ENCODE measurements at places on chromosomes 6 and 20.
A peak's percentile ranks its signal among the peaks of the same experiment; 100 is the strongest.

DNA sequence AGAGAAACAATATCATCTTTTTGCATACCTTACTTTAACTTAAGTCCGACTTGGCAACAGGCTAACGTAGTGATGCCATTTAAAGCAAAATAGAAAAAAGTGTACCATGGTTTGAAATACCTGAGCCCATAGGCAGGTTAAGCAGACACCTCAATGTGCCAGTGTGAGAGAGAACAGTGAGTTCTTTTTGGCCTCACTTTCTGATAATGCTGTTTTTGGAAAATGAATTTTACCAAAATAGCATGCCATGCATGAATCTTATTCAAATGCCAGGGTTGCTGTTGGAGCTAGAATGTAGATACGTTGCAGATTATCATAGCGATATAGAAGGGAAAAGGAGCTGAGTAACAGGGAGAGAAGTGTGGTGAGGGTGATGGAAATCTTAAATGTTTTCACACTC, 170.2 kb downstream of the OTOR start:
- no peak for DNase-seq

DNA sequence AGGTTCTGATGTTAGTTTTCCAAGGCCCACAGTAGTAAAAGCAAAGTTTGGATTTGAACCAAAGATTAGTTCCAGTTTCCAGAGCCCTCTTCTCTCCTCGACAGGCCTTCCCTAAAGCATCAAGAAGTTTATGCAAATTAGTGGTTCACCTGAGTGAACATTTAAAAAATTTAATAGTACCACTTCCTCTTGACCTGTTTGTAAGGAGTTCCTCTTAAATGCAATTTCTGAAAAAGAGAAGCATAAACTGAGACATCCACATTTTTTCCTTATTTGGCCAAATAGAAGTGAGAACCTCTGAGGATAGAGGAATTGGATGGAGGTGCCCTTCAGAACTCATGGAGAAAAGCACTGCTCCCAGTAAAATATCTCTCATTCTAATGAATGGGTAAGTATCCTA, 1.2 kb upstream of the DSE start:
- no peak for DNase-seq

DNA sequence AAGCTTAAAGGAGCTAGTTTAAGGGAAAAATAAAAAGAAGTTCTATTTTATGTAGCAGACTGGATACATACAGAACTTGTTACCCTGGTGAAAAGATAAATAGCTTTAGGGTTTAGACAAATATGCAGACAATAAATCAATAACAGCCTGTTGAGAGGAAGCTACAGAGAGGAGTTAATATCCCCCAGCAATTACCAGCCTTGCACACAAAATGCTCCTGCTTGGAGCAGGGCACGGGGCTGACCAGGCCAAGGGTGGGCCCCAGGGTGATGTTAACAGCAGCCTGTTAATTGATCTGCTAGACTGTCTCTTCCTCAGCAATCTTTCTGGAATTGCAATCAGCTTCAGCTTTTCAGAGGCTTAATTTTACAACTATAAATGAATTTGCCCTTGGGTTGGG, 125.1 kb upstream of the SOX4 start:
- DNase-seq: no peak

DNA sequence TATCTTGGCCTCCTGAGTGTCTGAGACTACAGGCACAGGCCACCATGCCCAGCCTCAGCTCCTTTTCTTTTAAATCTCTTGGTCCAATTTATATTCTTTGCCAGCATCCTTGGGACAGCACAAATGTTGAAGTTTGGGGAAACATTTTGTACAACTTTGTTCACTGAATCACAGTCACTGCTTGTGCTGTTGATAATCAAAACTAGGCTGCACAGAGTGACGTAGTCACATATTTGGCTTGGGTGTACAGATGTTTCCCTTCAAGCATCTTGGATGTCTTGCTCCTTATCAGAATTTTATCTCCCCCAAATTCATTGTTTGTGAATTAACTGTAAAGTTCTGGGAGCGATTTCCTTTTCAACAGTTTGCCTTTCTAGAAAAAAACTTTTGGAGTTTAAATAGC, 17.9 kb downstream of the CARMIL1 start:
- no peak for DNase-seq

DNA sequence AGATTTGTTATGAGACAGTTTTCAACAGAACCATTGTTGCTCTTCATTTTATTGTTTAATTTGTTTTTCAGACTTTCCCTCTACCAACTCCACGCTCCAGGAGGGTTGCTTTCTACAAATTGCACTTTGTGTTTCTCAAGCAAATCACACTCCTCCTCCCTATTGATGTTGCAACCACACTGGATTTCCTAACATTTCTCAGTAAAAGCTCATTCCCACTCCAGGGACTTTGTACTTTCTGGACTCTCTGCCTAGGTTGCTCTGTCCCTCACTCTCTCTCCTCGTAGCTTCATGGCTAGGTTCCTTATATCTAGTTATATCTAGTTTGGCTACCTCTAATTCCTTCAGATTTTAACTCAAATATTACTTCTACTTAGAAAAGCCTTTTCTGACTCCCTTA, 20.3 kb downstream of the PGK2 start:
- DNase-seq: no peak

DNA sequence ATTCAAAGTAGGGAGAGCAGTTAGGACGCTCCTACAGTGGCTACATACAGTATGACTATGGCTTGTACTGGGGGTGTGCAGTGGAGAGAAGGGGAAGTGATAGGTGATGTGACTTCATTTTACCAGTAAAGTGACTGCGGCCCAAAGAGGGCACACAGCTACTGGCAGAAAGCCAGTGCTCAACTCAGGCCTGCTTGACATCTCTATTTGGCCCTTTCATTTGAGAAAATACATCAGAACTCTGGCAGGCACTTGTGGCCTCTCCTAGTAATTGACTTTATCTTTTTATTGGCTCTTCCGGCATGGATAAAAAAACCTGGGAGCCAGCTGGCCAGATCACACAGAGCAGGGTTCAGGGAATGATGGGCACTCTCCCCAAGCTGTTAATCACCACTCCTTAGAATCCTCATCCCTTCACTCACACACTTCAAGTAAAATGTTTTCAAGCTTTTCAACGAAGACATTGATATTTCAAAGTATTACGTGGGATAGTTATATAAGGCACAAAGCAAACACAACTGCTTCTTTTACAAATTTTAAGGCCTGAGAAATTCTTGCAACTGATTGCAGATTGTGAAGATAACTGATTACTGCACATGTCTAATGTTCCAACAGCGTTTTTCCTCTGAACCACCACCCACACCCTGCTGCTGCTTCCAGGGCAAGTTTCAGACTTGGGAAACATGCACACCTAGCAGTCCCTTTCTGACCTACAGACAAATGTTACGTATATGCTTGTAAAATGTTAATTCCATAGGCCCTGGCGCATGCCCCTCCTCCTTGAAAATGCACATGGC, 73.5 kb downstream of the TNFRSF21 start:
- no peak for DNase-seq

- DNase-seq: no peak
Observed at GRCh38 chr6:56914798-56915658, 39.9 kb upstream of the BEND6 start.

DNA sequence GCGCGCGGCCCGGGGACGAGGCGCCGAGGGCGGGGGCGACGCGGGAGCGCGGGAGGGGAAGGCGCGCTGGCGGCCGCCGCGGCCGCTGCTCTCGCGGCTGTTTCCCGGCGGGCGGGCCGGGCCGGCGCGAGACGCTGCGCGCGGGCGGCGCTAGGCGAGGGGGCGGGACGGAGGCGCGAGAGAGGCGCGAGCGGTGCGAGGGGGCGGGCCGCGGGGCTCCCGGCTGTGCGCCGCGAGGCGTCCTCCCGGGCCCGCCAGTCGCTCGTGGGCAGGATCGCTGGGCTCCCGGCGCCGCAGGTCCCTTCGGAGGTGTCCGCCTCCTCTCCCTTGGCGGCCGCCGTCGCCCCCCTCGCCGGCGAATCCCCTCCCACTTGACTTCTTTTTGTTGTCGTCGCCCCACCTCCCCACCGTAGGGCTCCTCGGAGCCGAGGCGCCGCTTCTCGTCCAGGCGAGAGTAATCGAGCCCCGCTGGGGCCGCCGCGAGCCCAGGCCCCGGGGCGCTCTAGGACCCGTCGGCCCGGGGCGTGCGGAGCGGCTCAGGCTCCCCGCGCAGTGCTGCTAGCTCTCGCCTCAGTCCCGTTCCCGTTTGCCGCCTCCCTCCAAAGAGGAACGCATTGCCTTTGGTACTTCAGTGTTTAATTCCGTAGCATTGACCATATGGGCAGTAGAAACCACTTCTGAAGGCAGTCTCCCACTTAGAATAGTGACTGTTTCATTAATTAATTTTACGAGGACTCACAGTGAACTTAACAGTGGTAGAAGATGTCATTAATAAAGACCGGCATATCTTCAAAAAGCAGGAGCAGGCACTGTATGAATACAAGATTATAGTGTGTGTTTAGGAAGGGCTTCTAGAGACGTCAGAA, at the start of gene RANBP9:
Gene RANBP9 (minus strand): TSS at position 103 of the 866 bp plus-strand sequence. CDS start 330 bp downstream, outside the sequence.
- DNase-seq: peak; percentile 86

DNA sequence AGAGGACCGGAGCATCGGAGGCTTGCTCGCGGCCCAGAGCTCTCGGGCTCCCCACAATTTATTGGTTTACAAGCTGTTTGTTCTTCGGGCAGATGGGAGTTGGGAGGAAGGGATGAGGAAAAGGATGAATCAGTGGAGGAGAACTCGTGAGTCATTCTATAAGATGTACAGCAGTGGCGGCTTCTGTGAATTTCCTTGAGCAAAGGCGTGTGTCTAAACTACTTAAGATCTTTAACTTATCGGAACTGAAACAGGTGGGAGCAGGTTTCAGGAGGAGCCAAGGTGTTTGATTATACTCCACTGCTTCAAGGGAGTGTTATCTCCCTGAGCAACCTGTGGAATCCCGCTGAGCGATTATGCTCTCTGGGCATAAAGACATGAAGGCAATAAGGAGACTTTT, 50.5 kb upstream of the IBTK start:
- no peak for DNase-seq

DNA sequence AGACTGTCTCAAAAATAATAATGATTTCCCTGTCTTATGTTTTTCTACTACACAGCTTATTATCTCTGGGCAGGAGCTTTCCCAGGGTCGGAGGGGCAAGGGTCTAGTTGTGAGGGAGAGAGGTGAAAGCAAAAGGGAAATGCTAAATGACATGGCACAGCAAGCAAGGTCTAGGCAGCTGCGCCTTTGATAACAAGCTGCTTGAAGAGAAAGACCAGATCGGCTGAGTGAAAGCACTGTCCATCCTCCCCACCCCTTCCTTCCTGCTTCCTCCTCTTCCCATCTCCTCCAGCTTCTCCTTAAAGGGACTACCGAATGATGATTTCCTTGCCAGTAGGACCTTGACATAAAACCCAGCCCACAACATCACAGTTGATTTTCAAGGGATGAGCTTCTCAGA, 158.1 kb upstream of the AKAP12 start:
- no peak for DNase-seq

DNA sequence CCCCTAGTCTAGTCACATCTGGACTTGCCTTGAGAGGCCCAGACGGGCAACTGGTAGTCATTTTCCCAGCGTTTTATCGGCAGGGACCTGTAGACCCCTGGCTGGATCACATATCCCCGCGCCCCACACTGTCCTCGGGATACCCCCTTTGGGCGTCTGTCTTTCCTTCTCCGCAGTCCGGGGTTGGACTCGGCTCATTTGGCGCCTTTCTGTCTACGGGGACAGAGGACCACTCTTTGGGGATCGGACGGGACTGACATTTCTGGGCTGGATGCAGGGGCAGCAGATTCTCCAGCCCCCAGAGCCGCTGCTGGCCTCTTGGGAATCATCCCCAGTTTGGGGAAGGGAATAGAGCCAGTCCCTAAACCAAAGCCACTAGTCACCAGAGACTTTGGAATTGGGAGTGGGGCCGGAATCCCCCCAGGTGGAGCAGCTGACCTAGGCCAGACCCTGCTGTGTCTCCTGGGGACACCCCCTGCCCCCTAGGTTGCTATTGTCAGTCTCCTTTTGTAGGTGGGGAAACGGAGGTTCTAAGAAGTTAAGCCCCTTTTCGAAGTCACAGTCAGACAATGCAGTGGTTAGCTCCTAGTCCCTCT, 734 bp downstream of the FAM110A start:
- DNase-seq: no peak

- DNase-seq: no peak
Observed at GRCh38 chr20:56151834-56152233, 96.7 kb upstream of the MC3R start.

GRCh38 chr6:121093928-121094327, 240.4 kb downstream of the TBC1D32 start:
- no peak for DNase-seq

DNA sequence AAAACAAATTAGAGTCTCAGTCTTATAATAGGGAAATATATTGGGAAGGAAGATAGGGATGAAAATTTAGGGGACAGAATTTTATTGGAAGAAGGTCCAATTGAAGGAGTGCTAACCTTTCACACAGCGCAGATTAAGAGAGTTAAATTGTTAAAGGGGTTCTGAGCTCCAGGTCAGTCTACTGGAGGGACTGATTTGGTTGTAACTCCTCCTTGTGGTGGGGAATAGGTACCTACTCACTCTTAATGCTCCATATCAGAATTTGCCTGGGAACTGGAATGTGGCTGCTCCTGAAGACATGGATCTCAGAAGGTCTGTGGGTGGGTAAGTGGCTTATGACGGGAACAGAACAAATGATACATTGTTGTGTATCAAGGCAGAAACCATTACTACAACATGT, 143.5 kb downstream of the FLRT3 start:
- DNase-seq: no peak

DNA sequence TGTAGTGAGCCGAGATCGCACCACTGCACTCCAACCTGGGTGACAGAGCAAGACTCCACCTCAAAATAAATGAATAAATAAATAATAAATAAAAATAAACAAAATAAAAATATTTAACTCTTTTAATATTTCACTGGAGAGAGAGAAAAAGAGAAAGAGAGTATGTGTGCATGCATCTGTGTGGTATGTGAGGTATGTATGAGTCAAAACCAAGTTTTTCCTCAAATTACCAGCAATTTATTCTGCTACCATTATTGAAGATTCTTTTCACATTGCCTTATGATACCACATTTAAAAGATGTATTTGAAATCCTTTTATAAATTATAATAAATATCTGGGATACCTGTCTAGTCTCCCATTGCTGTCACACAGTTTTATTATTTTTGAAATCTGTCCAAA, 122.1 kb downstream of the CD164 start:
- DNase-seq: no peak

DNA sequence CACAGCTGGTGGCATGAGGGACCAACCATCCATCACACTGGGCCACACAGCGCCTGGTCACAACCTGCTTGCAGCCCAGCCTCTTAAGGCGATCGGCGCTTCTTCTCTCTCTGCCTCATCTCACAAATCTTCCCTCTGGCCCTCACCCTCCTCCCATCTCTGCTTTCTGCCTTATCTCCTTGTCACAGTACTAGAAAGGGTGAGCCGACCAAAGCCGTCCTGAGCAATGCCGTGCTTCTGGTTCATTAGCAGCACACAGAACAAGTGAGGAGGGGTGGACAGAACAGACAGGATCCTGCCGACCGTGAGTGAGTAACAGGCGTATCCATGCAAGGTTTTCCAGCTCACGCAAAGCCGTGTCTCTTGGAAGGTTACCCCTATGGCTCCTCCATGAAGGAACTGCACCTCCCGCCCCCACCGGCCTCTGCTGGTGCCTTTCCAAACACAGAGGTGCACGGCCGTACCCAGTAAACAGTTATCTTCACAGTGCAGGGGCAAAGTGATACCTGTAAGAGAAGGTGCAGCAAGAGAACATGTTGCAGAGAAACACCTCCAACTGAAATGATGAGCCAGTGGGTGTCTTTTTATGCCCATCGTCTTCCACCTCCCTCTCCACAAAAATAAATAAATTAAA, 331.7 kb downstream of the FARS2 start:
- no peak for DNase-seq

Data from stimulated activated CD4-positive, alpha-beta T cell treated with anti-CD3 and anti-CD28 coated beads, Interleukin-4, amount 100 ng/mL, for 4 hours (primary cell).